ENCODE measurements at places on chromosomes 1 and 21. TPM values are rescaled to one million over a fixed set of nuclear protein-coding genes. Genes with fewer than 3 reads are reported as not detected.

IL19 gene
- total RNA-seq: not detected

PRELP gene
- 80.0 TPM for total RNA-seq

S100A14 gene
- 0.35 TPM for total RNA-seq

CHI3L2 gene
- 12.4 TPM for total RNA-seq

DNA sequence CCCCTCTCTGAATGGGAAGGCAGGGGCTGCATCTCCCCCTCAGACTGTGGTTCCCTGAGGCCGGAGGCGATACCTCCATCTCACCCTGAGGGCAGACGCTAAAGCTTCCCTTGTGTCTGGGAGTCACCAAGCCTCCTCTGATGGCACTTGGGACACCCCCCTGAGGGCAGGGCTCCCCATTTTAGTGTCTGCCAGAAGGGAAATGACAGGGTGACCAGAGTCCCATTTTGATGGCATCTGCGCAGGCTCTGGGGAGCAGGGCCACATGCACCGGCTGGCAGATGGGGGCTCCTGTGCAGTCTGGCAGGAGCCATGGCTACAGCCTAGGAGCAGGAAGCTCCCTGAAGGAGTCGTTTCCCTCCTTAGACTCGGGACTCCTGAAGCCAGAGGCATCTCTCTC, 1.7 kb downstream of the S100A2 start:
- no peak for DNase-seq

GUCA2A gene
- total RNA-seq: not detected

DNA sequence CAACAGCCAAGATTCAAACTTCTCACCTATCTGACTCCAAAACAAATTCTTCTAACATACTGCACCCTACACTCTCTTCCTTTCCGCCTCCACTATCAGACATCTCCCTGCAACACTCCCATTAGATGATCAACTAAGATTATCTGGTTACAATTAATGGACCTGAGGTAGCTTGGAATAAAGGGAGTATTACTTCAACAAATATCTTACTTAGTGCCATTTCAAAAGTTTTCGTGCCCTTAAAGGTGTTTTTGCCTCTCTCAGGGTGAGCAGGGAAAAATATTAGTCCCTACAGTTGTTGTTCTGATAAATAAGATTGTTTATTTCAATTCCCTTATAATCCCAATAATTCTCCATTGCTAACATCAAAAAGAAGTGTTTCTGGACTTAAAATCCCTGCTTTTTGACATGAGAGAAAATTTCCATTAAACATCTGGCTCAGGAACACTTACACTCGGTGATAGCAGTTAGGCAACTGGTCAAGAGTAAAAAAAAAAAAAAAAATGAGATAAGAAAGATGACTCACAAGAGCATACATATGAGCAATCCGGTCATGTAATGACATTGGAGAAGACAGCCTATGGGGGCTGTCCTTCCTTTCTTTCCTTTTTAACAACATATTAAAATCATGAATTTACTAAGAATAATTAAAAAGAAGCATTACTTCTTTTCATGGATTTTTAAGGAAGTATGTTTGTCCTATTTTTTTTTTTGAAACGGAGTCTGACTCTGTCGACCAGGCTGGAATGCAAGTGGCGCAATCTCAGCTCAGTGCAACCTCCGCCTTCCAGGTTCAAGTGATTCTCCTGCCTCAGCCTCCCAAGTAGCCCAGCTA, 7.6 kb downstream of the RSBN1 start:
- no peak for DNase-seq

- DNase-seq: no peak
Observed at GRCh38 chr21:17334484-17334883, 178.4 kb upstream of the CXADR start.

- no peak for DNase-seq
Observed at GRCh38 chr1:171788696-171789095, 7.2 kb downstream of the METTL13 start.

- DNase-seq: no peak
Observed at GRCh38 chr1:217184854-217185253, 446.0 kb downstream of the GPATCH2 start.

PLA2G2F gene
- not detected for total RNA-seq

SELP gene
- total RNA-seq: 13.4 TPM

DNA sequence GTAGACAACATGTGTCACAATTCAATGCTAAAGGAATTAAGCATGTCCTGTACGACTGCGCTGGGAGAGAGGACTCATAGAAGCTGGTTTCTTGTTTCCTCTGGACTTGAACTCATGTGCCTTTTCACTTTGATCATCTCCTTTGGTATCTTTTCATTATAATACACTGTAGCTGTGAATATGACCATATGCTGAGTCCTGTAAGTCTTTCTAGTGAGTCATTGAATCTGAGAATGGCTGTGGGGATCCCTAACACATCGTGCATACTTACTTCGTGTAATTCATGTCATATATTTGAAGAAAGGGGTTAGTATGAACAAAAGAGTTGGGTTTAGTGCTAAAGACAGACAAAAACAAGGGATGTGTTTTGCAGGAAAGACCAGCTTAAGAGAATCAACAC, 148.1 kb upstream of the RUNX1 start:
- no peak for DNase-seq

DNA sequence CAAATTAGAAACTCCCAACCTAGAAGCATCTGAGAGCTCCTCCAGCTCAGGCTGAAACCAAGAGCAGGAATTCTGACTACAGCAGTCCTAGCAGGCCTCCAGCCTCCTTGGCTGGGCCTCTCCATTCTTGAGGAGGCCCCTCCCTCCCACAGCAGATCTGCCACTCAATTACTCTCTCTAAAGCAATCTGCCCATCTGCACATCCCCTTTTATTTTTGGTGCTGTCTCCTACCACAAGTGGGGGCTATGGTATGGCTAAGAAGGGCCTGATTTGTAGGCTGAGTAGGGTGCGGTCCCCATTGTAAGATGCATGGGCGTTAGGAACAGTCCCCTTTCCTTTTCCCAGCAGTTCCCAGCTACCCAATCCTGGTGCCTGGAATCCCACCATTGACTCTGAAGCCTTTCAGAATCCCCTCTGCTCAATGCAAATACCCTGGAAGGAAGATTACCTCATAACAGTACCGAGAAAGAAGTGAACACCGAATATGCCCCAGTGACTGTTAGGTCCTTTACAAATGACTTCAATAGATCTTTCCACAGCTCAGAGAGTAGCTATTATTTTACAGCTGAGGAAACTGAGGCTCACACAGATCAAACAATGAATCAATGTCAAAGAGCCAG, 11.6 kb upstream of the TTC39A start:
- DNase-seq: no peak

DNA sequence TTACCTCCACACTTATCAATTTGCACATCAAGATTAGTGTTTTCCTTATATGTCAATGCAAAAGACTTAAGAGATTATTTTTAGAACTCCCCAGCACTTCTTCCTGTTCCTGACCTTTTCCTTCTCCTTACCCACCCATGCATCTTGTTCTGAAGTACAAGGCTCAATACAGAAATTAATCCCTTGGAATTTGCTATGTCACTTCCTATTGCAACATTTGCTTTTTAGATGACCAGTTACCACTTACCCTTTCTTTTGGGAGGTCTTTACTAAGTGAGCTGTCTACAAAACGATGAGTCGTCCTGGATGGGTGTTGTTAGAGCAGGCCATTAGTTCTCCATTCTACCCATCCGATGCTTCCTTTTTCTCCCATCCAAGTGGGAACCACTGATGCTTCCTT, 221.2 kb downstream of the FMN2 start:
- no peak for DNase-seq

- DNase-seq: no peak
Observed at GRCh38 chr1:237249120-237249519, 207.1 kb downstream of the RYR2 start.

DNA sequence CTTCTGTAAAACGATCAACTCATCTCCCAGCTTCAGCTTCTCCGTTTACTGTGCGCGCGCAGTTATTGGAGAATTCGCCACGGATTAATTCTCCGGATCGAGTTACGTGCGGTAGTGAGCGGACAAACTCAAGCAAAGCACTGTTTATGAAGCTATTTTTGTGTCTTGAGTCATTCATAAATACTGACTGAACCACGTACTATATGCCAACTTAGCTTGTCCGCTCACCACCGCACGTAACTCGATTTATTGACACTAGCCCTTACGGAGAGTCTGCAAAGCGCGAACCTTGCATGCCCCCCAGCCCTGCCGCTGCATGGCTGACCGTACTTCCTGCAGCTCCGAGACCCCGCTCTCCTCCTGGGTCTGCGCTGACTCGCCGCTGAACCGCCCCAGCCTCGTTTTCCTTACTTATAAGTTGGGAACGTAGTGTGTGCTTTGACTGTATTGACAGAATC, 773 bp downstream of the CHD1L start:
- no peak for DNase-seq
